GDM1 (cell line): ENCODE measurements at places on chromosomes 2 and 18.

DNA sequence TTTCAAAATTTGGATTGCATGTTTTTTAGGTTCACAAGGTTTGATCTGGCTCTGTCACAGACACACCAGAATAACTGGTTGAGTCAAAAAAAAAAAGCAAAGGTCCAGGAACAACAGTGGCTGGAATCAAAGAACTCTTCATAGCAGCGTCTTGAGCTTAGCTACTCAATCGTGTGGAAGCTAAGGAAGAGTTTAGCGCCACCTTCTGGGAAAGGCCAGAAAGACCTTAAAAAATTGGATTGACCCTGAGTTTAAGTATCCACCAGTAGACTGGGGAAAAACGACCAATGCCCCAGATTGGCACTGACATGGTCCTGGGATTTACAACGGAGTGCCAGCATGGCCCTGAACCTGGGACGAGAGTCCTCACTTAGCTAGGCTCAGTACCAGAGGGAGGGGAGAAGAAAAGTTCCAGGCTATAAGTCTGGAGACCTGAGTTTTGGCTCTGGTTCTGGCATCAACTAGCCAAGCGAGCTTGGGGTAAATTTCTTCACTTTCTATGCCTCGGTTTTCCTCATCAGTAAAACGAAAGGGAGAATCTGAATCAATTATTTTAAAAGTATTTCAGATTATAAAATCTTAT, 71.1 kb upstream of the TFCP2L1 start:
- peak; percentile 30 for DNase-seq

DNA sequence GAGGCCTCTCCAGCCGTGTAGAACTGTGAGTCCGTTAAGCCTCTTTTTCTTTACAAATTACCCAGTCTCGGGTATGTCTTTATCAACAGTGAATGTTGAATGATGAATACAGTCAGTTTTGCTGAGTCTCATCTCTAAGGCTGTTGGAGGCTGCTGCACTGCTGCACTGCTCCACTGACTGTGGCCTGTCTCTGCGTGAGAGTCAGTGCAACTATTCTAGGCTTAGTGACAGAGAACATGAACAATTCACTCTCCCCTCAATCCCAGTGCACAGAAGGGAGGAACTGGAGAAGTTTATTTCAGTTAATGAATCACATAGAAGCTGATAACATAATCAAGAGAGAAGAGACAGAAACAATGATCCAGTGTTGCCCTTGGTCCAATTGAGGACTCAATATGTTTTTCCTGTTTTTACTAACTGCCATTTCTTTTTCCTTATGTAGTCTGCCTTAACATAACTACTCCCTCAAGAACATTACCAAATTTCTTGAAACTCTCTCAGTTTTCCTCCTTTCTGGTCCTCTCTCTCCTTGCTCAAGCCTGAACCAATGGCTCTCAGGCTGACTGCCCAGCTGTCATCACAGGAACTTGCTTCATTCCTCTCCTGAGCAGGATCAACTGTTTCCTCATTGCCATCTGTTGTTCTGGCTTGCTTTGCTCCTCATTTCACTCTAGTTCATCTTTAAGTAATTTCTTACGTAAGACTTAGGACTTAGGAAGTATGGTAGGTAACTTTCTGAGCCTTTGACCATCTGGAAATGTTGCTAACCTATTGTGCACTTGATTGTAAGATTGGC, 483.2 kb downstream of the METTL4 start:
- DNase-seq: no peak

DNA sequence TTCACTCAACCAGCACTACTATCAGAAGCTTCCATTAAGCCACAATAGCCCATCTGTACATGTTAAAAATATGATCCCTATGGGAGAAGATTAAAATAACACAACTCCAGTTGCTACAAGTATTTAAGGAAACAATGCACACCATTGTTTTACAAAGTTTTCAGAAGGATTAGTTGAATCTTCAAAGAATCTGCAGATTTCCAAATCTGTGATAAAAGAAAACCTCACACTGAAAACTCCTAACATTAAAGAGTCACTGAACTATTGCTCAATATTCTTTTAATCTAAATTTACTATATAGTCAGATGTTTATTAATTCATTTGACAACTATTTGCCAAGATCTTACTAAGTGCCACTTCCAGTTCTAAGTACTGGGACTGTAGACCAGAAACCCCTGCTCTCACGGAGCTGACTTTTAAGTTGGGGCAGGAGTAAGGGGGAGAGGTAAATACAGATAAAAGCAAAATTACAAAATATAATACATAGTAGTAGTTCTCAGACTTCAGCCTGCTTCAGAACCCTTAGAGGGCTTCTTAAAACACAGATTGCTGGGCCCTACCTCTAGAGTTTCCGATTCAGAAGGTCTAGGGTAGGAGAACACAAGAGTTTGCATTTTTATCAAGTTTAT, 94.4 kb downstream of the STK39 start:
- no peak for DNase-seq

DNA sequence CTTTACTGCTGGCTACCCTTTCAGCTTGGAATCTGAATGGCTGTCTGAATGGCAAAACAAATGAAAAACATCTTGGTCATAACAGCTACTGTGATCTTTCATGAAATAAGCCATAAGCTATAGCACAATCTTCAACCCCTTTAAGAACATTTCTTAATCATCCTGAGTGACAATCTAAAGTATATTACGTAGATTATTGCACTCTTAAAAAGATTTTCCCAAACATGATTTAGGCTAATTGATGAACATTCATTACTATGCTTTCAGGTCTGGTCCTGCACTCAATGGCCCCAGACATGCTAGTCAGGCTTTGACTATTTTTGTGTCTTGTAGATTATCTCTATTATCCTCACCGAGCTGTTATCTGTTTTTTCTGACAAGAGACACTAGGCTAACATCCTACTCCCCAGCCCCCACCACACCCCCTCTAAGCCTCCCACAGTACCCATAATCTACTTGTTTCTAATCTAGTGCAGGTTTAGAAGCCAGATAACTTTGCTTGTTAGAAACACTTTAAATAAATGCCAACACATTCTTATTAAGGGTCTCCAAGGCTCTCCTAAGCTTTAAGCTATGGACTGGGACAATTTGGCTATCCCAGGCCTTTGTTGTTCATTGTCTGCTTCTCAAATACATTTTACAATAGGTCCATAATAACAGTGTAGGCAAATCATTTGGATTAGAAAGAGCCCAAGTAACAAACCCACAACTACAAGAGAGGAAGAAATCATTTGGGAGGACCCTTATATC, 4.2 kb downstream of the SMAD2 start:
- no peak for DNase-seq

GRCh38 chr18:8461544-8461943, 147.7 kb upstream of the RAB12 start:
- DNase-seq: no peak

DNA sequence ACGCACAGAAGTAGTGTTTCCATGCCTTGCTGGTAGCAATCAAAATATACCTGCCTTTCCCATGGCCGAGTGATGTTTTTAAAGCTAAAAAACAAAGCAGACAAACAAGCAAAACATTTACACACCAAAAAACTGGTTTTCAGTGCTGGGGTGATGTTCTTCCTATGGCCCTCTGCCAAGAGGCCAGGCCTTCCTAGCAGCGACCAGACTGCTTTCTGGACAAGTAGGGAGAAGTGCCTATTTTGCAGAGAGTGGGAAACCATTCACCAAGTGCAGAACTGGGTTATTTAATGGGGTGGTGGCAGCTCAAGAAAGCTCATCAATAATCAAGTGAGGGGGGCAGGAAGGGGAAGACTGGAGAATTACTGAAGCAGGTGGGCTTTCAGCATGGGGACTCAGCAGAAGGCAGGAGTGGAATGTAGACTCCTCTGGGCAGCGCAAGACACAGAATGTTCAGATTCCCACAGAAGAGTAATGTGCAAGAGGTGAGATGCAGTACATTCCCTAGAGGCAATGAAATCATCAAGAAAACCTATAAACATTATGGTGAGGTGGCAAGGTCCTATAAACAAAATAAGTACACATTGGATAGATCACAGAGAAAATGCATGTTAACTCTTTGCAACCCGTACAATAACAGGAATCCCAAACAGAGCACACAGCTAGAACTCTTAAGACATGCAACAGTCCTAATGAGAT, 44.0 kb downstream of the CPO start:
- no peak for DNase-seq

DNA sequence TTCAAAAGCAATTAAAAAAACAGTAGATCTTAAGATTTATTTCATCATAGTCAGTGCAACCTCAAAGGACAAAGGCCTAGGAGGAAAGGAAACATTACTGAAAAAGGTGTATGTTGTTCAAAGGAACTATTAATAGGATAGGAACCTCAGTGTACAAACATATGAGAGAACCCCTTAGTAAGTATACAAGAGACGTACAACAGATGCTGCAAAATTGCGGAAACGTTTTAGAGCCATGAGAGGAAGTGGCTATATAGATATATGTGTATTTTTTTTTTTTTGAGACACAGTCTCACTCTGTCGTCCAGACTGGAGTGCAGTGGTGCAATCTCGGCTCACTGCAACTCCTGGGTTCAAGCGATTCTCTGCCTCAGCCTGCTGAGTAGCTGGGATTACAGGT, 22.2 kb downstream of the PIK3C3 start:
- DNase-seq: no peak

- no peak for DNase-seq
Measured at GRCh38 chr2:83196225-83196624, 1262.9 kb downstream of the SUCLG1 start.

DNA sequence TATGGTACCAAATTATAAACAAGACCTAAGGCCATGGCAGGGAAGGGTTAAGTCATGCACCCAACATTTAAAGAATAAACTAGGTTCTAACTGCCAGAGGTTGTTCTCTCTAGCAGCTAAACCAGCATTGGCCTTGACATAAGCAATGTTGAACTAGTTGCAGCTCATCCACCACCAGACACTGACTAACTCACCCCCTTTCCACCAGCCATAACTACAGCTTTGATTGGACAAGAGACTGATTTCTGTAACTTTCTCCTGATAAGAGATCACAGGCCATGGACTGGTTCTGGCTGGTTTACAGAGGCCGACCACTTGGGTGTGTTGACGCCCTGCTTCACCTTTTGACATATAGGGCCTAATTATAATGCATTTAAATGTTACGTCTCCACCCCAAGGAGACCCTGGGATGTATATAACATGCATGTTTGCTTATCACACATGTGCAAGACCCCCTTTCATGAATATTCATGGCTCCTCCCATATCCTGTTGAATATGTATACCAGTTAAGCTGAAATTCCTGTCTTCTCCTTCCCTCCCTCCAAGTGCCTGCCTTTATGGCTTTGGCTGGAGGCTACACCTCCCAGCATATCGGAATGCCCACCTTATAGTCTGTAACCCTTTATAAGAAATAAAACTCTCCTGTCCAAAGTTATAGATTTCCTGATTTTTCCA, 75.9 kb downstream of the MRPS9 start:
- no peak for DNase-seq

DNA sequence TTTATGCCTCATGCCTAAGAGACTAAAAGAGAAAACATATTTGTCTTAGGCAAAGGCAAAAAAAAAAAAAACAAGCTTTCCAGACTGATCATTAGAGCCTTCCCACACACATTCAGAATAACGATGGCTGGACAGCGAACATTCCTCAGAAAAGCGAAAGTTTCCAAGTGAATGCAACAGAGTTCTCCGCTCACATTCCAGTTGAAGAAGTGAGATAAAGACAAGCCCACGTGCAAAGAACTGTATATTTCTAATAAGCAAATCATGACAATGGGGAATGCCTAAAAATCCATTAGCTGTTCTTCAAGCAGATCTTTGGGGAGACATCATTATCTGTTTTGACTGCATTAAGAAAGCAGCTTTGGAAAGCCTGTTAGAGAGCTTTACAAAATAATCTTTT, 347.9 kb downstream of the METTL4 start:
- DNase-seq: no peak

- no peak for DNase-seq
Measured at GRCh38 chr2:57370882-57371585, 675.6 kb upstream of the VRK2 start.

- DNase-seq: no peak
Measured at GRCh38 chr2:221270806-221271205, 301.3 kb downstream of the EPHA4 start.

- DNase-seq: no peak
Measured at GRCh38 chr18:38792731-38793130, 1227.1 kb upstream of the CELF4 start.

- no peak for DNase-seq
Measured at GRCh38 chr2:168194784-168195522, 52.4 kb downstream of the STK39 start.
